ENCODE measurements at places on chromosomes 13 and 19.

GRCh38 chr13:57629821-57630235, 1.7 kb upstream of the PCDH17 start:
- DNase-seq, result peak; percentile 91

GRCh38 chr13:32905864-32906180, 110.4 kb upstream of the KL start:
- peak; percentile 46 for DNase-seq

GRCh38 chr13:34931572-34931971, 10.5 kb upstream of the NBEA start:
- DNase-seq, result no peak

GRCh38 chr13:66492479-66492878, 737.7 kb downstream of the PCDH9 start:
- DNase-seq, result no peak

DNA sequence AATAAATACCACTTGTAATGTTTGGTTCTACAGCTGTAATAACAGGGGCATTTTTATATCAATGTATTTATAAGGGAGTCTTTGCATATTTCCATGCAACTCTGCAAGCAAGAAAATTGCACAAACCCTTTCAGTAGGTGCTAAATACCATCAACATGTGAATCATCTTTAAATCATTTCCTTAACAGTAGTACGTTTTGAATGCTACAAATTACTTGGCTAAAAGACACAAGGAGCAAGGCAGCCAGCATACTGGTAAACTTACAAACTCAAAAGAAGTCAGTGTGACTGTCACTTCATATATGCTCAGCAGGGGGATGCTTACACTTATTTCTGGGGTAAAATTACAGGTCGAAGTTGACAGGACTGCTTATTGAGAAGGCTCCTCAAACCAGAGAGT, 402.4 kb downstream of the EFNB2 start:
- DNase-seq, result no peak

GRCh38 chr13:34152409-34152808, 334.5 kb downstream of the RFC3 start:
- no peak for DNase-seq

DNA sequence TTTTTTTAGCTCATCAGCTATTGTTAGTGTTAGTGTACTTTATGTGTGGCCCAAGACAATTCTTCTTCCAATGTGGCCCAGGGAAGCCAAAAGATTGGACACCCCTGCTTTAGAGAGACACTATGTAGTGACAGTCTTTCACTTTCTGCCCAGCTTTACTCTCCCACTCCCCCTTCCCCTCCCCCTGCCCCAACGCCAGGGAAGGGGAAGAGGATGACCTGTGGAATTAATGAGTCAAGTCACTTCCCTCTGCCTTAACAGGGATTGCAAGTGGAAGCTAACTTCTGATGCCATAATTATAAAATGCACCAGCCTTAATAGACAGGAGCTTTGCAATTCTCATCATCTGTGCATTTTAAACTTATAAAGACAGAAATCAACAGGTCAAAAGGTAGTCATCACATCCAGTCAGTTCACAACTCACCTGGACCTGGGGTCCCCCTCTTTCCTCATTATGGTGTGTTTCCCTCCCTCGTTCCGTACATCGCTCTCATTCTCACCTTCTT, 1.6 kb downstream of the ZNF415 start:
- DNase-seq, result no peak

DNA sequence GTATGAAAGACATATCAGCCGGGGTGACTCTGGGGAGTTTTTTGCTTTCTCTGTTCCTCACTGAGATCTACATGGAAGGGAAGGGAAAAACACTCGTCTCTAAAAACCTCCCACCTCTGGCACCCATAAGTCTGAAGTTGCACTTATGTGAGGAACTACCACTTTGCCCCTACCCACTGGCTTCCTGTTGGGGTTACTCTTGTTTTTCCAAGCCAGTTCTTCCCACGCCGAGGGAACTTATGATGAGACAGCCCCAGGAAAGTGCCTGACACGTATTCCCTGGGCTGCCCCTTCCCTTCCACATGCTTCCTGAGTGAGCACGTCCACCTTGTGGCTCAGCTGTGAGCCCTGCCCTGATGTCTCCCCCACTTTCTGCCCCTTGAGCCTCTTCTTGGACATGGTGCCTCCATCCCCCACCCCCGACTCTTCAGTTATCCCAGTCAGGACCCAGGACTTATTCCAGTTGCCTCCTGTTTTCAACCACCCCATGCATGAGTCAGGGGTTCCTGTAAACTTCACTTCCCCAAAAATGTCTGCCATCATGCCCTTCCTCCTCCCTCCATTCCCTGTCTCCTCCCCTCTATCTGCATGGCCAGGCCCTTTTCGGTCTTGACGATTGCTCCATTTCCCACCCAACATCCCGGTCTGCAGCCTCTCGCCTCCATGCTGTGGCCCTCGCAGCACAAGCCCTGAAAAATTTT, 5.1 kb upstream of the SIGLEC7 start:
- DNase-seq, result no peak

GRCh38 chr19:3094601-3095440, 659 bp downstream of the GNA11 start:
- DNase-seq, result no peak

DNA sequence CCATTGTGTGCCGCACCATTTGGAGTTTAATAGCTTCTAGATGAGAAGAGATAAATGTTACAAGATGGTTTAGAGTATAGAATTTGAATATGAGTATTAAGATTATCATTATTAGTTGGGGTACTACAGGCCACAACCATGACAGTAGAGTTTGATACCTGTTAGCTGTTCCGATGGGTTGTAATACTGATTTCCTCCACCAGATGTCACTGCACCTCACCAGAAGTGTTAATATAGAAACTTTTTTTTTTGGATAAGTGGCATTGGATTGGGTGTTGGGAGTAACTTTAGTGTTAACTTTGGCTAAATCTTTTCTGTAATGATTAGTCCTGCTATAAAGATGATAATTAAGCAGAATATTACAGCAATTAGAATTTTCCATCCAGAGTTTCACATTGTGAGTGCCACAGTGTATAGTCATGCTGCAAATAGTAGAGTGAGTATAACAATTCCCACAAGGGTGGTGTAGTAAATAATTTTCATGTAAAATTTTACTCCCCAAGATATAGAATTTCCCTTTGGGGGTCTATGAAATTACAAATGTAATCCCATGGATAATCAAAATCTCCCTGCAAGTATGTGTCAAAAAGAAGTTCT, 56.3 kb downstream of the PSG3 start:
- no peak for DNase-seq

DNA sequence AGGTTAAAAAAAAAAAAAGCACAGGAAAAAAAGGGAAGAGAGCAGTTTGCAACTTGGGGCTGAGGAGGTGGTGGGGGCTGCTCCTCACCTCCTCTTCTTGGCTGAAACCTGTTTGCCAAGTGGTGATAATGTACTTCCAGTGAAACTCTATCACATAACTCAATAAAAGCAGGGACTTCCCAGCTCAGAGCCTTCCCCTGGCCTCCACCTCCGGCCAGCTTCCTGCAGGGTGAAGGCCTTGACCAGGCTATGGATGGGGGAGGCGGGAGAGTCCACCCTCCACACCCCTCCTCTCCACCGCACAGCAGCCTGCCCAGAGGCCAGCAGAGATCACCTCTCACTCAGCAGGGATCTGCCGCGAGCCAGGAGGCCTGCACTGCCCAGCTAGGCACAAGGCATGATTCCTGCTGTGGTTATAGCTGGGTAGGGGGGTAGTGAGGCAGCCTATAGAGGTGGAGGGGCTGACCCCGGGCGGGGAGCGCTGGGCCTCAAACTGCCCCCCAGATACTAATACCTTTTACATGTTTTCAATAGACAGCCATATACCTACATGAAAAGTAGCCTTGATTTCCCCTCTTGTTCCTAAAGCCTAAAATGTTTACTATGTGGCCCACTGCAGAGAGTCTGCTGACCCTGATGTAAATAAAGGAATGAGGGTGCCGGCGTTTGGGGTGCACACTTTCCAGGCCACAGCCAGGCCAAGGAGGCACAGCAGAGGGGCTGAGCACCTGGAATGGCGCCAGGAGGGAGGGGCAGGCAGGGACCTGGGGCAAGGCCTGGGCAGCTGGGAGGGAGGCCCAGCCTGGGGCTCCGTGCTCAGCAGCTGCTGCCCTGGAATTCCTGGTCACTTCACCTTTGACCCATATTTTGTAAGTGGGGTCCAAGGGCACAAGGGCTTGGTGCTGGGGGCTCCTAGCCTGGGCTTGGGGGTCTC, 10.3 kb downstream of the ZNF787 start:
- DNase-seq, result no peak

DNA sequence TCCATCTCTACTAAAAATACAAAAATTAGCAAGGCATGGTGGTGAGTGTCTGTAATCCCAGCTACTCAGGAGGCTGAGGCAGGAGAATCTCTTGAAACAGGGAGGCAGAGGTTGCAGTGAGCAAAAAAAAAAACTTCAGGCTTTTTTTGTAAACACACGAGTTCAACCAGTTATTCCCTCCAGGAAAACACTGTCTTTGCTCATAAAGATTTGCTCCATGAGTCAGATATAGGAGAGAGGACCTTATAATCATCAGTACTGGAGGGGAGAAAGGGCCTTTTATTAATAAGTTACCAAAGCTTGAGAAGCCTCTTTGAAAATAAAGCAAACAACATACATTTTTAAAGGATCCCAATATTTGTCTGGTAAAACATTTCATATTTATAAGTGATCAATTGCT, 110.7 kb downstream of the EFNB2 start:
- DNase-seq, result no peak

DNA sequence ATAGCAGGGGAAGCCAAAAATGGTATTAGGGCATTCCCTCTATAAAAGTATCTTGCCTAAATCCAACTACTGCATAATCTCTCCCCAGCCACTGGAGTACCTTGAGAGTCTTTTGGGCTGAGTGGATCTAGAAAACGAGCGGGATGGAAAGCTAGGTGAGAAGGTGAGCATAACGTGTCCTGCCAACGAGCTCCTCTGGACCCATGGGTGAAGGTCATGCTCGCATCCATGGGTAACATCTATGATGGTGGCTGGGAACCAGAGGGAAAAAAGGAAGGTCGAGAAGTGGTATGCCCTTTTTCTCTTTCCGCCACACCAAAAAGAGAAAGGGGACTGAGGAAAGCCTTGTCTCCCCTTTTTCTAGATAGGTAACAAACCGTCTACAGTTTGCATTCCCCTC, 63.0 kb downstream of the ZNF208 start:
- no peak for DNase-seq

GRCh38 chr13:52712385-52712784, 27.2 kb downstream of the CNMD start:
- no peak for DNase-seq

DNA sequence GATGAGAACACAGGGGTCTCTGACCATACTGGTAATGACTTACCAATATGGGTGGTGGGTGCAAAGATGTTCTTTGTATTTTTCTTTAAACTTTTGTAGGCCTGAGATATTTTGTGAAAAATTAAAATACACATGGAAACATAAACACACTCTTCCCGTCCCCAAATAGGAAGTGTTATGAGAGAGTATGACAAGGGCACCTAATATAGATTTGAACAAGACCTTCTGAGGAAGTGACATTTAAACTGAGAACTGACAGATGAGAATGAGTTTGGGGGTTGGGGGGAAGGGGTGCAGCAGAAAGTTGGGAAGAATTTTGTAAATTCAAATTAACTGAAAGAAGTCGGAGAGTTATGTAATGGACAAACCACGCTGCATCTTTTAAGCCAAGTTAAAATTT, 224.2 kb downstream of the RGCC start:
- no peak for DNase-seq

GRCh38 chr13:100848304-100848703, 173.7 kb upstream of the TMTC4 start:
- DNase-seq, result no peak

GRCh38 chr13:39556866-39557265, 46.1 kb downstream of the LHFPL6 start:
- no peak for DNase-seq

- DNase-seq, result no peak
Observed at GRCh38 chr19:2902590-2903218, 2.0 kb downstream of the ZNF57 start.

GRCh38 chr13:35927567-35928021, 203.6 kb downstream of the DCLK1 start:
- peak; percentile 32 for DNase-seq

- no peak for DNase-seq
Observed at GRCh38 chr19:53147645-53148044, 11.2 kb downstream of the ZNF347 start.

DNA sequence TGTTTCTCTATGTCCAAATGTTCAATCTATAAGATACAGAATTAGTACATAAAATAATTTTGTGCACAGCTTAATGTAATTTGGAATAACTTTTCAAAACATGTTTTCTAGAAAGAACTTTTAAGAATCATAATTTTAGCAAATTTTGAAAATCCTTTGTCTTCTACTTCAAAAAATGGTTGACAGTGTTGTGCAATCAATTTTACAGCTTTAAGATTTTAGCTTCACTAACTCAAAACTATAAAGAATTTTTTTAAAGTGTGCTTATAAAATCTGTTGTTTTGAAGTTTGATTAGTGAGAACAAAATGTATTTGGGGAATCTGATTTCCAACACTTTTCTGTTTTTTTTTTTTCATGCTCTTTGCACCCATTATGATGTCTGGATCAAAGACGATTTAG, 12.7 kb upstream of the SPACA6 start:
- DNase-seq, result no peak

DNA sequence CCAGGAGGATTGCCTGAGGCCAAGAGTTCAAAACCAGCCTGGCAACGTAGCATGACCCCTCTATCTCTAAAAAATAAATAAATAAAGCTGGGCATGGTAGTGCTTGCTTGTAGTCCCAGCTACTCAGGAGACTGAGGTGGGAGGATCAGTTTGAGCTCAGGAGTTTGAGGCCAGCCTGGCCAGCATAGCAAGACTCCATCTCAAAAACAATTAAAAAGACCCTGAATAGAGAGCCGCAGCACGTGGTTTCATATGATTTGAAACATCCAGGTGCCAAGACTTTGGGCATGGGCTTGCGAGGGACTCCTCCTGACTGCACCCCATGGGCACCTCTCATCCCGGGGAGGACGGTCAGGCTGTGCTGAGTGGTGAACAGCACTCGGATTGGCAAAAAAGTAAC, 63.9 kb downstream of the ZIC5 start:
- no peak for DNase-seq

DNA sequence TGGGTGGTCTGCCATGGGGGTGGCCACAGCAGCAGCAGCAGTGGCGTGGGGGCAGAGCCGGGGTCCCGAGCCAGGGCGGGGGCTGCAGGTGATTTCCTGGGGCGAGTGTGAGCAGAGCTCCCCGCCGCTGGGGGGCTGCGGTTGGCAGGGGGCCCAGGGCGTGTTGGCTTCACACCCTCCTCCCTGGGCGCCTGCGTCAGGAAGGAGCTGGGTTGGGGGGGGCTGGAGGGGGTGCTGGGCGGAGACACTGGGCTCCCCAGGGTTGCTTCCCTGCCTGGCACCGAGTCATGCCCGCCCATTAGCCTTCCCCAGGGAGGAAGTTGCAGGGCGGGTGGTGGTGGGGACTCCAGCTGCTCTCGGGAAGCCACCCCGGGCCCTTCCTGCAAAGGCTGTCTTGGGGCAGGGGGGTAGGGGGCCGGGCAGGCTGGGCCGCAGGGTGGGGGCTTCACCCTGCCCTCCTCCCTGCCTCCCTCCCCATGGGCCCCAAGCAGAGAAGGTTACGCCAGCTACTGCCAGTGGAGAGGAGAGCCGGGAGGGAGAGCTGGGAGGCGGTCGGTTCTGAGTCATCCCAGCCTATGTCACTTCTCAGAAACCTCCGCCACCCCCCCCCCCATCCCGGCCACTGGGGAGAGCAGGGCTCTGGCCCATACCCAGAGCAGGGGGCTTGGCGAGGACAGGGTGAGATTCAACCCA, 4.6 kb downstream of the MIDN start:
- peak; percentile 88 for DNase-seq

- DNase-seq, result no peak
Observed at GRCh38 chr13:99339736-99340397, 32.7 kb upstream of the GPR183 start.

Data from astrocyte of the cerebellum (primary cell).